RPMI8226 (cell line): ENCODE measurements at places on chromosomes 1 and 21.

DNA sequence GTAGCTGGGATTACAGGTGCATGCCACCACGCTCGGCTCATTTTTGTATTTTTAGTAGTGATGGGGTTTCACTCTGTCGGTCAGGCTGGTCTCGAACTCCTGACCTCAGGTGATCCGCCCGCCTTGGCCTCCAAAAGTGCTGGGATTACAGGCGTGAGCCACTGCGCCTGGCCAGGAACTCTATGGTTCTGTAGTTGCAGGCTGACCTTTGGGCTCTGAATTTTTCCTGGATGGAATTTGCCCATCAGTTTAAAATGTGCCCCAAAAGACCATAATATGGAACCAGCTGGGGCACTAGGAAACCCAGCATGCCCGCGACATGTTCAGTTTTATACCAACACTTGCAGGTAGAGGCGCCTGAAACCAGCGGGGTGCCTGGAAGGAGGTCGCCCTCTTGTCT lies 1.6 kb upstream of the SCNN1D start:
- DNase-seq: peak; percentile 48

- no peak for DNase-seq
Measured at GRCh38 chr21:23982546-23982945, 1624.7 kb downstream of the MRPL39 start.

GRCh38 chr1:223748405-223748772 lies 36.0 kb downstream of the CAPN2 start:
- DNase-seq: no peak

- DNase-seq: no peak
Measured at GRCh38 chr1:109713636-109714035, 1.6 kb downstream of the GSTM5 start.

DNA sequence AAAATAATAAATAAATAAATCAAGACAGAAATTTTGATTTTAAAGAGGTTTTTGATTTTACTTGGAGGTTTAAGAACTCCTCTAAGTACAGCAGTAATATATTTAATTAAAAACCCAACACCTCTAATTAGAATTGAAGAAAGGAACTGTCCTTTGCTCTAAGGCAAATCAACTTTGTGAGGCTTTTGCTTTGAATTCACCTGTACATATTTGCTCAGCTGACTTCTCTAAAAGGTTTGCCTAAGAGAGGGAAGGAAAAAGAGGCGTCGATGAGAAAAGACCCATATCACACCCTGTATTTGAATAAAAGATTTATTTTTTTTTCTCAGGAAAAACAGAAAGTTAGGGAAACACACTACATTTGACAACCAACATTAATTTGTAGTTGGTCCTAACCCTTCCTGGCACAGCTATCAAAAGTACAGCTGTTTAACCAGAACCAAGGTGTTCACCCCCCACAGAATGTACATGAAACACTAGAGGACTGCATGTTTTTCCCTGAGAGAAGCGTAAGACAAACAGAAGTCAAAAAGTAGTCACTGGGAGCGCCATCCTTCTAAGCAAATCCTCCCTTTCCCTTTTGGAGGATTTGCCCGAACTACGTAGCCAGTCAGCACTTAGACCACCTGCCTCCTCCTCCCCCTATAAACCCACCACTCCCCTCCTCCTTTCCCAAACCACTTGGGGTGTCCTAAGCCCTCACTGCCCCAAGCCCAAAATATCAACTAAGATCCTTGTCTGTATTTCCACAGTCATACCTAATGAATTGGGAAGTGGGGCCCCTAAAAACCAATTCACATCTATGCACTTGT lies 4.9 kb downstream of the MCL1 start:
- no peak for DNase-seq

GRCh38 chr1:152111515-152111968 lies 3.7 kb downstream of the TCHH start:
- peak; percentile 53 for DNase-seq

- no peak for DNase-seq
Measured at GRCh38 chr1:236141447-236142252, 689 bp upstream of the GPR137B start.

GRCh38 chr21:14487490-14488432 lies 58.4 kb downstream of the SAMSN1 start:
- no peak for DNase-seq

- DNase-seq: no peak
Measured at GRCh38 chr1:154880671-154881070, 10.6 kb upstream of the KCNN3 start.

DNA sequence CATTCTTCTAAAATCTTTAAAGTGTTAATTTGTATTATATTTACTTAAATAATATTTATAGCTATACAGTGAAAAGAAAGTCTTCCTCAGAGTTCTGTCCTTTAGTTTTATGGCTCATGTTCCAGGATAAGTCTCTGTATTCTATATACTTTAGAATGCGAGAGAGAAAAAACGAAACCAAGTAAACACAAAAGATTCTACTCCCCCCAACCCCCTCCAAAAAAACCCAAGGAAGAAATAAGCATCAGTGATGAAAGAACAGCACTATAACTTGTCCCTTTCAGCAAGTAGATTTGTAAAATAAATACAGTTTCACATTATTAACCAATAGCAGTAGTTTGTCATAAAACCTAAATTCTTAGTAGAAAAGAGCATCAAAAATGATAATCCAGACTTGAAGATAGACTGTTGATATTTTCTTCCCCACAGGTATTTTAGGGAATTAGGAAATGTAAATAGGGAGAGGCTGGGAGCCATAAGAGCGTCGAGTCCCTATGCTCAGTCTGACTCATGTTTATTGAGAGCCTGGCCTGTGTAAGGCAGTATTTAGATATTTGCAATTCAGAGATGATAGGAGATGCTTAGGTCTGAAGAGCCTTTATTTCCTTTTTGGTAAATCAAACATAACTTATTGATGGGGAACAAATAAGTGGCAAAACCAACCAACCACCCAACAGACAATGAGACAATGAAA lies 35.5 kb downstream of the CDC14A start:
- no peak for DNase-seq

DNA sequence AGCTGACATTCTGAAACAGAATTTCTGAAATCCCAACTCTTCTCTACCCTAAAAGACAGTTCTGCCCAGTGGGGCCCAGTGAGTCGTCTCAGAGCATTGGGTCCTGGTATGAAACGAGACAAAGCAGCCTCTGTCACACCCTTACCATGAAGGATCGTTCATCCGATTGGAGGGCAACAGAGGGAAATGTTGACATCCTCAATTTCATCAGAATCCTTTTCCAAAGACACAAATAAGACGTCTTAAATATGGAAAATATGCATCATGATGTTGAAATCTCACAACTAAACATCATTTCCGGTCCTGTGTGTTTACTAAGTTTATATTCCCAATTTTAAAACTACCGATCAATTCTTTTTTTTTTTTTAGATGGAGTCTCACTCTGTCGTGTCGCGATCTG lies 112.1 kb upstream of the SLC45A1 start:
- DNase-seq: no peak

DNA sequence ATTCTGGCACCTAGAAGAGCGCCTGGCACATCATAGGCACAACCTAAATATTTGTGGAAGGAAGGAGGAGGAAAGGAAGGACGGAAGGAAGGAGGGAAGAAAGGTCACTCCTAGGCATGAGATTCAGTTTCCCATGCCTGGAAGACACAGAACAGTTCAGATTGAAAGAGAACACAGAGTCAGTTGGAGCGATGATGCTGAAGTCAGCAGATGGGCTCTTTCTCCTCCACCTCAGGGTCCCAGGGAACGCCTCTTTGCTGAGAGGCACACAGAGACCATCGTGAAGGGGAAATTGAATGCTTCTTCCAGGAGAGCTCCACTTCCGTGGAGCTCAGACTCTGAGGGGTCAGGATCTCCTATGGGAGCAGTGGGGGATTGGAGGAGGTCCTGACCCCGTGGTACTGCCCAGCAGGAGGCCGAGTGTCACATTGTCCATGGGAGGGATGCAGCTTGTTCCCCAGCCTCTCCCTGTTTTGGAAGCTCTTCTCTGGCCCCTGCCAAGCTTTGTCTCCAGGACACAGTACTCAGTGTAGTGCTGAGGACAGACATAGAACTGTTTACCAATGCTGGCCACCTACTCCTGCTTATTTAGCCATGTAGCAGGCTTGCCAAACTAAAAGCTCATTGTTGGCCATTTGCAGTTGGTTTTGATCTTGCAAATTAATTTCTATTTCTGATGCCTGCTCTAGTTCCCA lies 2.4 kb downstream of the MYBPHL start:
- no peak for DNase-seq

GRCh38 chr1:83846138-83846537 lies 152.8 kb downstream of the TTLL7 start:
- DNase-seq: no peak

DNA sequence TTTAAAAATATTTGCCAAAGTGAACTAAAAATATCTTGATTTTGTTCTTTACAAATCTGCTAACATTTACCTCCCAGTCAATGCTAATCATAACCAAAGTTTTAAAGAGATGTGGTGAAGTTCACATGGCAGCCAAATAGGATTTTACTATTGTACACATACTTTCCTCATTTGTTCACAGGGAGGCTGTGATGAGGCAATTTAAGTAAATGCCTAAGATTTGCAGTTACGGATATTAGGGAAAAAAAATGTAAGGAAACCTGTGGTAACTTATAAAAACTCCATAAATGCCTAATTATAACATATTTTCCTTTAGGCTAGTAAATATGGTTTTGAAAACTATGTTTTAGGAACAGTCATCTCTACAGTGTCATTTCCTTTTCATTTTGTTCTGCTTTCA lies 32.4 kb downstream of the RGS5 start:
- DNase-seq: no peak

DNA sequence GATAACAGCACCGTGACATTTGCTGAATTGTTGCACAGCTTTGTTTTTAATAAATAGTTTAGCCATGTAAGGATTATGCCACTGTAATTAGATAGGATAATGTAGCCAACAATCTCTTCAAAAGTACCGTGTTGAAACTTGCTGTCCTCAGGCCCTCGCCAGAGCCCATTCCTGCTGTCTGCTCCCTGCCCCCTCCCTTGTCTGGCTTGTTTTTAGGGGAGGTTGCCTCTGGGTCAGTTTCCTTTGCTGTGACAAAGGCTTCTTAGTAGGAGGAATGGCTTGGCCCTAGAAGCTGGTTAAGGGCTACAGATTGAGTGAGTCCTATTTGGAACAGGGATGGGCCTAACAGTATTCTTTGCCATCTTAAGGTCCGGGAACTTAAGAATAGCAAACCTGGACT lies 107.9 kb downstream of the LMO4 start:
- no peak for DNase-seq

DNA sequence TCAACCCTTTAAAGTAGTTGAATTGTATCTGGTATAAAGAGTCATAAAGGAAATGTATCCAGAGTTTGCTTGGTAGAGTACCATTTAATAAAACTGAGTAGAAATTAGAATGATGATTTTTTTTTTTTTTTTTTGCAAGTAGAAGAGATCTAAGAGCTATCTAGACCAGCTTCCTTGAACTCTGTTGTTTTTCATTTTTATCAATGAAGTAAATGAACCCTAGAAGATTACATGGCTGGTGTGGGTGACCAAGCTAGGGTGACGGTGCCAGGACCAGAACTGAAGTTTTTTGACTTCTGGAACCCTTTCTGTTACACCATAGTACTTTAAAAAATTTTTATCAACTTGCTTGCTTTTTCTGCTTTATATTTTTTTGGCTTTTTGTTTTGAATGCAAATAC lies 36.9 kb downstream of the MACO1 start:
- DNase-seq: no peak

GRCh38 chr1:43482215-43482614 lies 28.5 kb upstream of the HYI start:
- DNase-seq: no peak

GRCh38 chr1:246001142-246001836 lies 505.8 kb downstream of the SMYD3 start:
- no peak for DNase-seq

GRCh38 chr1:93328809-93329760 lies 16.6 kb upstream of the DR1 start:
- DNase-seq: peak; percentile 80

GRCh38 chr21:43211072-43211759 lies 42.4 kb downstream of the CRYAA start:
- DNase-seq: peak; percentile 25

GRCh38 chr1:199124351-199124750 lies 485.5 kb downstream of the PTPRC start:
- DNase-seq: no peak

GRCh38 chr21:44992608-44993031 lies 52.8 kb downstream of the SLX9 start:
- no peak for DNase-seq

DNA sequence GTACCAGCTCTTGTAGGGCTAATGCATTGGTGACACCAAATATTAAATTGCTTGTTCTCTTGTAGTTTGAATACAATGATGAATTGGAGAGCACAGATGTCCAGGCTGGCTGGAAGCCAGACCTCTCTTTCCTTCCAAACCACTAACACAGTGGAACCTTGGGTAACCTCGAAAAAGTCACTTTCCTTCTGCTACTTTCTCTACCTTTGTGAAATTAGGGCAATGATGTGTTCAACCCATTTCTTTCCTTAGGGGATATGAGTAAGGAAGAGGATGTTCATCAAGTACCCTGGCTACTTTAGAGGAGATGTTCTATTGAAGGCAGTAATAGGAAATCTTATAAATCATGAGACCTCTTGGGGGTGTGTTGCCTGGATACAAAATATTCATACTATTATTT lies 55.7 kb downstream of the XCL2 start:
- DNase-seq: peak; percentile 56
